Chondrocyte (in vitro differentiated cells): ENCODE measurements at places on chromosomes 2 and 18. TPM values are rescaled to one million over a fixed set of nuclear protein-coding genes. Genes with fewer than 3 reads are reported as not detected.

DNA sequence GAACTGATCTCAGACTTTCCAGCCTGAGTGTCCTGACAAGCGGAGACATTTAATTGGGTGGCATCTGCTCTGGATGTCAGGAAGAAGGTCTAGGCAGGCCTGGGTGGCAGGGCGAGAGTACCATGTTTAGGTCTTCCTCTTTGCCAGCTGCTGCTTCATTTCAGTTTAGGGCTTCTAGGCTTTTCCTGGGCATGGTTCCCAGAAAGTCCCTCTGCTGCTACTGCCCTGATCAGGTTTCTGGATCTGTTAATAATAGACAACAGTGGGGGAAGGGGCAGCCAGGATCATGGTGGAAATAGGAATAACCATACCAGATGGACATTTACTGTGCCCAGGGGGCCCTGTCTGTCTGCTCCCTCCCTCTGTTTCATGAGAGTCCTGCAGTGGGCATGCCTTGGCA lies 2.3 kb upstream of the PLCD4 start:
- H3K27ac ChIP-seq = peak overlapping the region; percentile 89
- H3K36me3 ChIP-seq = no peaks in the 10 kb centered on the region
- DNase-seq = no peak
- H3K4me1 ChIP-seq = peaks cover 38% of the 10 kb centered on the region
- no peaks in the 10 kb centered on the region for H3K27me3 ChIP-seq
- no peak overlapping the region for H3K4me3 ChIP-seq

DNA sequence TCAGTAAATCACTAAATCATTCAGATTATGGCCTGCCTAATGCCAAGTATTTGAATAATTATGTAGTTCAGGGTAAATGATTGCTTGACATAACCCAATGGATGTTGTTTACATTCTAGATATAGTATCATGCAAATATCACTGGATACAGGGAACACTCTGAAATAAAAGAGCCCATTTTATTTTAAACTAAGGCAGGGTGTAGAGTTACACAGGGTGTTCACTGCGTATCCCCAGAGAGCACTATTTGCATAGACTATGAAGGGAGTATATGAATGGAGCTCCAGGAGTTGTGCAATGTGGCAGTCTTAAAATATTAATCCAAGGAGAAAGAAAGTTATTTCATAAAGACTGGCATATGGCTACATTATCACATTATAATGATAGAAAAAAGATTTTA lies 701.1 kb upstream of the KLHL29 start:
- no peak for DNase-seq
- no peak overlapping the region for H3K27ac ChIP-seq
- H3K27me3 ChIP-seq = peaks cover 1% of the 10 kb centered on the region
- no peak overlapping the region for H3K4me3 ChIP-seq
- no peaks in the 10 kb centered on the region for H3K36me3 ChIP-seq

DNA sequence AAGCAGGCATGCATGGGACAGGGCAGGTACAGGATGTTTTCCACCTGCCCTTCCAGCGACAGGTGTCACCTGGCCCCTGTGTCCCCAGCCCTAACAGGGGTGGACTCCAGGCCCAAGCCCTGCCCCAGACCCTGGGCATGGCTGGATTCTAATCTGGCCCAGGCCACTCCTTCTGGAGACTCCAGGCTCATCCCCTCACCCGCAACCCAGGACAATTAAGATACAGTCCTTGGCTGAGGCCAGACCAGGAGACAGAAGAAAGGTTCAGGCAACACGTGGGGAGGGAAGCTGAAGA lies 9.5 kb downstream of the BIN1 start:
- no peaks in the 10 kb centered on the region for H3K36me3 ChIP-seq
- peaks cover 80% of the 10 kb centered on the region for H3K4me1 ChIP-seq
- peak; percentile 66 for DNase-seq
- no peak overlapping the region for H3K27ac ChIP-seq
- H3K27me3 ChIP-seq = no peaks in the 10 kb centered on the region

GRCh38 chr18:12625241-12625640 lies 32.7 kb downstream of the SPIRE1 start:
- peaks cover 12% of the 10 kb centered on the region for H3K36me3 ChIP-seq
- peaks cover 24% of the 10 kb centered on the region for H3K4me1 ChIP-seq
- no peaks in the 10 kb centered on the region for H3K27me3 ChIP-seq
- no peak for DNase-seq

GRCh38 chr2:100818606-100819369 lies 1.2 kb upstream of the NPAS2 start:
- H3K36me3 ChIP-seq = no peaks in the 10 kb centered on the region
- H3K4me3 ChIP-seq = peak overlapping the region; percentile 82
- peaks cover 53% of the 10 kb centered on the region for H3K4me1 ChIP-seq
- no peaks in the 10 kb centered on the region for H3K27me3 ChIP-seq

- no peak overlapping the region for H3K27ac ChIP-seq
- H3K27me3 ChIP-seq = no peaks in the 10 kb centered on the region
- H3K4me1 ChIP-seq = no peaks in the 10 kb centered on the region
Observed at GRCh38 chr2:131148426-131148825, 43.3 kb downstream of the PLEKHB2 start.

- H3K36me3 ChIP-seq = peaks cover 36% of the 10 kb centered on the region
- H3K4me3 ChIP-seq = no peak overlapping the region
- H3K27me3 ChIP-seq = no peaks in the 10 kb centered on the region
Observed at GRCh38 chr18:36155851-36156757, 26.4 kb downstream of the ELP2 start.

DNA sequence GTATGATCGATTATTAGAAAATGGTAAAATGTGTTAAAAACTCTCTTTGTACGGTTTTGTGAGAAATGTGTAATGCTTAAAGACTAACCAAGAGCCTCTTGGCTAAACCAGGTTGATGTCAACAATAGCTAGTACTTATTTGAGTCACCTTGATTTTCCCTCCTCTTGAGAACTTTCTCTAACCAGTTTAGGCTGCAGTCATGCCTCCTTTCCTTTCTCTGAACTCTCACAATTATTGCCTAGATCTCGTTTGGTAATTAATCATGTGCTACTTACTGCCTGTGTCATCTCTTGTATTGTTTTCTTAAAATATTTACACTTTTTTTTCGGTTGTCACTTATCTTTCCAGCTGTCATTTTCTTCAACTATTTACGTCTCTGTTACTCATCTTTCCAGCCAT lies 1.1 kb upstream of the EPC2 start:
- H3K4me3 ChIP-seq = peak overlapping the region; percentile 72
- peaks cover 20% of the 10 kb centered on the region for H3K4me1 ChIP-seq
- H3K27me3 ChIP-seq = no peaks in the 10 kb centered on the region
- no peak overlapping the region for H3K27ac ChIP-seq
- H3K36me3 ChIP-seq = no peaks in the 10 kb centered on the region

The MEP1B gene
- total RNA-seq = not detected in 3 replicates

The GNAL gene
- 1.3 to 5.9 TPM (median 5.8 TPM) in 3 replicates for total RNA-seq

The RETSAT gene
- 35.6 to 40.3 TPM (median 36.3 TPM) in 3 replicates for total RNA-seq
